Stimulated activated CD4-positive, alpha-beta T cell treated with anti-CD3 and anti-CD28 coated beads, Interleukin-12 subunit alpha, Interleukin-12 subunit beta, amount 100 ng/mL, for 48 hours (primary cell): ENCODE measurements at places on chromosomes 1 and 21.

DNA sequence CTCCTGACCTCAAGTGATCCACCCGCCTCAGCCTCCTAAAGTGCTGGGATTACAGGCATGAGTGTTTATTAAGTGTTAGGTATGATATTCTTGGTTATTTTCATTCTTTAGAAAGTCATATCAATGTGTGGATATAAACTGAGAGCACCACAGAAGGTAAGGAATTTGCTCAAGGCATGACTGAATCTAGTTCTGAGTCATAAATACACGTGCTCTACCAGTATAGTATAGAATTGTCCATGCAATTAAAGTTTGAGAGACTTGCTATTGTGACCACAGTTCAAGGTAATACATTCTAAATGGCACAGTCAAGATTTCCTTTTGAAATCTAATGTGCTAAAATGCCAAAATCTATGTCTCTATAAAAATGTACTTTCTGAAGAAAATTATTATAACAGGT lies 401.1 kb upstream of the CHRM3 start:
- DNase-seq = no peak

GRCh38 chr1:161907265-161907664 lies 116.4 kb downstream of the OLFML2B start:
- no peak for DNase-seq

DNA sequence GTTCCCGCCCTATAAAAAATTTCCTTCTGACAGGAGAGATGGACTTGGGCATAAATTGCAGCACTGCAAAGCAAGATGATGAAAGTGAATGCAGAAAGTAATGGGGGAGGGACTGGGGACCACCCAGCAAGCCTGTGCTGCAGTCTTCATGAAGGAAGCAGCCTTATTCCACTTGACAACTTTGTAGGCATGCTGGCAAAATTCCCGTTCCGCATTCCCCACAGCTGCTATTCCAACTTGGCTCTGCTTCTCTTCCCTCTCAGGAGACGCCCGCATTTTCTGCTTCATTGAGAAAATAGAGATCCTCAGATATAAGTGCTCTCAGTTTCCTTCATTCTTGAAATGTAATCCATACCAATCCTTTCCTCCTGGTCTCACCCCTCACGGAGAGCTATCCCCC lies 2.4 kb downstream of the HMGB4 start:
- no peak for DNase-seq

DNA sequence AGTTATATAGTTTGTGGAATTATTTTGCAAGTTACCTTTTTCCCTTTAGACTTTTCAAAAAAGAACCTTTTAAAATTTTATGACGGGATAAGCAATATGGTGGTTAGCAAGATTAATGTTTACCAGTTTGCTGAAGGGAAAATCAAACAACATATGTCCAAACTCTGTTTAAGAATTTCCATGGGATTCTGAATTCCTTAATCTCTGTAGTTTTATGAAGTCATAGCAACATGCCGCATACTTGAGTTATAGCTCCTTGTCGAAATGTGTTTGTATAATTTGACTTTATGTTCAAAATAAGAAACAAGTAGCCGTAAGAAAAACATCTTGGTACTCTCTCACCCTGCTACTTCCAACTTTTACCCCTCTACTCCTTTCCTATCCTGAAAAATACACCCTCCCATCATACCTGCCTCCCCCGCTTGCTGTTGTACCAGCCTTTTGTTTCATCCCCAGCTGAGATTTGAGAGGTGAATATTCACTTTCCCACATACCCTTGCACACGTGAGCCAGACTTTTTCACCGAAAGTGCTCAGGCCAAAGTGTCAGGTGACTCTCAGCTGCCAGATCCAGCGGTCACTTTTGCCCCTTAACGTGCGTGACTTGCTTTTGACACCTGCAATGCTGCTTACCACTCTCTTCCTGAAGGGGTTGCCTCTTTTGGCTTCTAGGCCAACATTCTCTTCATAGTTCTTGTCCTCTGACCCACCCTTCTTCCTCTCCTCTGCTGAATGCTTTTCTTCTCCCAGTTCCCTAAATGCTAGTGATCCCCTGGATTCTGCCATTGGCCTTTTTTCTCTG lies 83.5 kb upstream of the ZNF326 start:
- no peak for DNase-seq

DNA sequence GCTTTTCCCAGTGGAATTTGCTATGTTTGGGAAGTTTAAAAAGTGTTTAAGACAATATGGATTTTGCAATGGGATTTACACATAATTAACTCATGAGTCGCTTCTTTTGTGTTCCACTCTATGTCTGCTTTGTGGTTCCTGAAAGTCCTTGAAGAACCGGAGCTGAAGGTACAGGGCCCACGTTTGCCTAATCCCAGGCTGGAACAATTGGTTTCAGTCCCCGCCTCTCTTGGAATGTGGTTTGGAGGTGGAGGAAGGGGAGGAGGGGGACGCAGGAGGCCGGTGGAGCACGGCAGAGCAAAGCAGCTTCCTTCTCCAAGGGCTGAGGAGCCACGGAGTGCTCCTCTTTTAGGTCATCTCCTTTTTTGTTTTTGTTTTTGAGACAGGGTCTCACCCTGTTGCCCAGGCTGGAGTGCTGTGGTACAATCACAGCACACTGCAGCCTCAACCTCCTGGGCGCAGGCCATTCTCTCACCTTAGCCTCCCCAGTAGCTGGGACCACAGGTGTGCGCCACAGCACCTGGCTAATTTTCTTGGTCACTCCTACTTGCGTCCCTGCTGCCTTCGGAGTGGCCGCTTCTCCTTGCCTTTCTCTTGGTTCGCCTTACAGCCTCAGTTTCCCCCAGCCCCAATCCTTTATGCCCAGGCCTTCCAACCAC lies 129.5 kb upstream of the ERRFI1 start:
- no peak for DNase-seq

DNA sequence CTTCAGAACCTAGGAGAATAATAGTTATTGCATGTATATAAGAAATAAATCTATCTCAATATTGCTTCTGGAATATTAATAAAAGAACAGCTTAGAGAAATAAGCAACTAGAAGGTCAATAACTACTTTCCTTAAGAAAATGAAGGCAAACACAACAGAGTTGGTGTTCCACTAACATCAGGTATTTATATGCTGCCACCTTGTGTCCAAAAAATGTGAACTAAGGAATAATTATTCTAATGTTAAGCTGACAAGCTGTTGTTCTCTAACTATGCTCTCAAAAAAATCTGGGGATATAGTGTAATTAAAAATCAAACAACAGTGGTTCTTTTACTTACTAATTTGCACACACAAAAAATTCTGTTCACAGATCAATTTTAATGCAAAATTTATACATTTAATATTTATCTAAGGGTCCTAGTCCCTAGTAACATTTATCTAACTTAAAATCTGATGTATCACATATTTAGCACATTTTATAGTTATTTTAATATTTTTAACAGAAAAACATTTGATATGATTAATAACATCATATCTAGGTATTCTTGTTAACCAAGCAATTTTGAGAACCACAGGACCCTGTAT lies 39.6 kb downstream of the UCHL5 start:
- peak; percentile 10 for DNase-seq
